NCI-H1092 (cell line): ENCODE measurements at places on chromosomes 2 and 18.
A peak's percentile ranks its signal among the peaks of the same experiment; 100 is the strongest.

DNA sequence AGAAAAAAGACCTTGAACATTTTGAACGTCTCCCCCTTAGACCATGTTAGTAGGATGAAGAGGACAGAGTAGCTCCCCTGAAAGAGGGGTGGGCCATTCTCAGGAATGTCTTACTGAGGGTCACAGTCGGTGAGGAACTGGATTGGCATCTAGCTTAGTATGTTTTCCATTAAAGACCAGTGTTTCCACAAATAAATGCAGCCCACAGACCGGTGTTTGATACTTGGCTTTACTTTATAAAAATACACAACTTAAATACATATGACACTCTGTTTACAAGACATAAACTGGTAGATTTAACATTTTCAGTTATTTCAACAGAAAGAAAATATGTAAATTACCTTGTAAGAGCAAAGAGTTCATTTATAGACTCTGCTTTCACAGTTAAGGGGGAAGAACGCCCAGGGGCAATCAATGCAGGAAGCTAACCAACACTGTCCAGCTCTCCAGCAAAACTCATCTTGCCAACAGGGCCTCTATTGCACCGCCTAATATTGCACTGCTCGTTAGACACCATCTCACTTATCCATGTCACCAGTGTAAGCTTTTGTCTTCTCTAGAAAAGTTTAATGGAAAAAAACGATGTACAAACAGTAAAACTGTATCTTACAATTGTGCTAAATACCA lies 23.5 kb upstream of the ADCY3 start:
- no peak for DNase-seq

GRCh38 chr18:39037925-39038324 lies 1472.3 kb upstream of the CELF4 start:
- peak; percentile 81 for DNase-seq

DNA sequence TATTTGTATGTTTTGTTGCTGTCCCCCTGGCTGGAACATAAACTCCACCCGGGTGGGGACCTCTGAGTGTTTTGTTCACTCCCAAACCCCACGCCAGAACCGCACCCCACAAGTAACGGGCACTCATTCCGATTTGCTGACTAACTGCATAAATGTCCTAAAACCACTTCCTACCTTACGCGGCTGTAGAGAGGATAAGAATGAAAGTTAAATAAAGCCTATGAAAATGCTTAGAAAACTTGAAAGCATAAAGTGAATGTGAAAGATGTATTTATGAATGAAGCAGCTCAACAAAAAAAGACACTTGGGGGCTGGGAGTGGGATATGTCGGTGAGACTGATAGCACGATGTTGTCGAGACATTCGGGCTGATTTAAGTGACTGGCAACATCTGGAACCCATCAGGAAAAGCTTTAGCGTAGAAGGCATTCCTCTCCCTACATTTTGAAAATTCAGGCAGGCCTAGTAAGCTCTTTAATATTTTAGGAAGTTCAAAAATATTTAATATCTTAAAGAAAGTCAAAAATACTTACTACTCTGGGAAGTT lies 206.7 kb downstream of the SH3RF3 start:
- no peak for DNase-seq

- no peak for DNase-seq
These were observed 215.6 kb downstream of the MTX2 start for GRCh38 chr2:176484838-176485237.

GRCh38 chr2:69315160-69315761 lies 71.8 kb downstream of the GFPT1 start:
- DNase-seq: no peak

- DNase-seq: no peak
These were observed 647.8 kb upstream of the SLC39A10 start for GRCh38 chr2:195009202-195009601.

GRCh38 chr2:221641181-221641871 lies 69.2 kb upstream of the EPHA4 start:
- DNase-seq: no peak

DNA sequence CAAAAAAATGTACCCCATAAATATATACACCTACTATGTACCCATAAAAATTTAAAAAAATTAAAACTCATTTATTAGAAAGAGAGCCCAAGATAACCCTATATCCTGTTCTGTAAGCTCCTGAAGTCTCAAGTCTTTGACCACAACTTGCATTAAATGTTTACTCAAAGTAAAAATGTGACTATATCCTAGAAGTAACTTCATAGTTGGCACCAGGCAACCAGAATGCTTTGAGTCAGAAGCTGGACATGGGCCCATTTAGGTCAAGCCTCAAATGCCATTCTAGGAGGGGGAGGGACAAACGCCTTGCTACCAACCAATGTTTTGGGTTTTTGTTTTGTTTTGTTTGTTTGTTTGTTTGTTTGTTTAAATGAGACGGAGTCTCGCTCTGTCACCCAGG lies 9.3 kb upstream of the TBC1D8 start:
- no peak for DNase-seq

DNA sequence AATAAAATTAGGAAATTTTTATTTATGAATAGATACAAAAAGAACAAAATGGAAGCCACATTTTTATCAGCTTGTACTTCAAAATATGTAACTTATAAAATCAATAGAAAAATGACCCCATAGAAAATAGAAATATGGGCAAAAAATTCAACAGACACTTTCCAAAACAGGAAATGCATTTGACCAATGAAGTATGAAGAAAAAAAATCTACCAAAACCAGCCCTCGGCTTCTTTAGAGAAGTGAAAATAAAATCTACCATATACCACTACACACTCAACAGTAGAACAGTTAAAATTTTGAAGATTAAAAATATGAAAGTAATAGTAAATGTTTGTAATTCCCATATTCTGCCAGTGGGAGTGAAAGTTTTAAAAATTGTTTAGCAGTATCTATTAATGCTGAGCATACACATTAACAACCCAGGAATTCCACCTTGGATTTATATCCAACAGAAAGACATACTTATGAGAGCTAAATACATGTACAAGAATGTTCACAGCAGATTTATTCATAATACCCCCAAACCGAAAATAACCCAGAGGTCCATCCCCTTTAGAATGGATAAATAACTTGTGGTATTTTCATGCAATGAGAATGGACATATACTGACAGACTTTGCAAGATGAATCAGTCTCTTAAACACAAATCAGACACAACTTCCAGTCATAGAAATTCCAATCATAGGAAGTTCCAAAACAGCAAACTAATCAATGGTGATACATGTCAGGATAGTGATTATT lies 318.0 kb downstream of the FIGN start:
- no peak for DNase-seq

- DNase-seq: no peak
These were observed 931.7 kb upstream of the CHAC2 start for GRCh38 chr2:52835909-52836308.

DNA sequence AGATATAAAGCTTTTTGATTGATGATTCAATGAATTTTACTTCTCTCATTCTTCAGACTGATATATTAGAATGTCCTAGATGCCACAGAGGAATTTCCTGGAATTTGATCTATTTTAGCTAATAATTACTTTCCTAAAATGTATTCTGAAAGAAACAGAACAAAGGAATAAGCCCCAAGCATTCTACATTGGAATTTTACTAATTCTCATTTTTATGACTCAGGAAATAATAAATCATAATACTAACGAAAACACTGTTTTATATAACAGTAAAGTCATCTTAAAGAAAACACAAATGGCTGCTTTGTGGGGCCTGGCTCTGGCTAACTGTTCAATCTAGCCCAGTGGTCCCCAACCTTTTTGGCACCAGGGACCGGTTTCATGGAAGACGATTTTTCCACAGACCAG lies 68.6 kb upstream of the LPIN2 start:
- DNase-seq: no peak

GRCh38 chr2:121969166-121969565 lies 213.7 kb downstream of the TSN start:
- DNase-seq: no peak
